ENCODE measurements at places on chromosomes 6 and 20.

- no peak for DNase-seq
Observed at GRCh38 chr20:63624486-63624885, 2.4 kb downstream of the GMEB2 start.

GRCh38 chr6:113290684-113291083 lies 566.5 kb upstream of the MARCKS start:
- no peak for DNase-seq

GRCh38 chr20:2984028-2984501 lies 59.4 kb upstream of the GNRH2 start:
- DNase-seq: no peak

- no peak for DNase-seq
Observed at GRCh38 chr6:7419065-7419464, 29.5 kb downstream of the RIOK1 start.

GRCh38 chr6:138605958-138606357 lies 106.7 kb upstream of the NHSL1 start:
- DNase-seq: no peak

- DNase-seq: peak; percentile 33
Observed at GRCh38 chr6:10801224-10801848, 37.0 kb downstream of the MAK start.
